ENCODE measurements at places on chromosomes 4 and X. TPM values are rescaled to one million over a fixed set of nuclear protein-coding genes. Genes with fewer than 3 reads are reported as not detected.

- DNase-seq: no peak
These were observed 396.8 kb downstream of the TRAM1L1 start for GRCh38 chr4:116688536-116688935.

GRCh38 chr4:150961566-150961965 lies 53.5 kb downstream of the LRBA start:
- DNase-seq: no peak

GRCh38 chr4:185580699-185581098 lies 45.4 kb upstream of the PDLIM3 start:
- no peak for DNase-seq

- DNase-seq: no peak
These were observed 9.9 kb downstream of the FGG start for GRCh38 chr4:154602404-154603020.

CRMP1 gene
- total RNA-seq: 0.50 TPM

Measured in right cardiac atrium (tissue), 5 donors.